ENCODE measurements at places on chromosomes 3 and 15.

DNA sequence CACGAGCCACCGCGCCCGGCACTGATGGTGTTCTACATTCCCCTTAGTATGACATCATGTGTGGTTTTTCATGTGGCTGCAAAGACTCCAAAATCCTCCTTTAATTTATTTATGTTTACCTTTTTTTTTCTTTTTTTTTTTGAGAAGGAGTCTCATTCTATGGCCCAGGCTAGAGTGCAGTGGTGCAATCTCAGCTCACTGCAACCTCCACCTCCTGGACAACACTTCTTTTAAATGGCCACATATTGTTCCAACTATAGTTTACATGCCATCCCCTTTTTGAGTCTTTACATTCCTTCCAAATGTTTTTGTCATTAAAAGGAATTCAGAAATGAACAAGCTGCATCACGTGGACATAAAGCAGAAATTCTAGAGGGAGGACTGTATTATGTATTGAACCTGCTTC is 10.3 kb upstream of the CDV3 start:
- no peak for DNase-seq

DNA sequence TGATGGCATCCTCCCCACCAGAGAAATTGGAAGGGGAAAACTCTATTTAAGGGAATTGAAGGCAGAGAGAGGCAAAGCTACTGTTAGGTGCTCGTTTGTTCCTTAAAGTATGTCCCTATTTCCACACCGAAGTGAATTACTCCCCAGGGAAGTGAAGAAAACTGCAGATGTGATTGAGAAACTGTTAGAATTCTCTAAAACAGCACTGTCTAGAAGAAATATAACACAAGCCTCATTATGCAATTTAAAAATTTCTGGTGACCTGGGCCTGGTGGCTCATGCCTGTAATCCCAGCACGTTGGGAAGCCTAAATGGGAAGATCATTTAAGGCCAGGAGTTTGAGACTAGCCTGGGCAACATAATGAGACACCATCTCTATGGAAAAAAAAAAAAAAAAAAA is 305.0 kb downstream of the SHQ1 start:
- DNase-seq, result no peak

- no peak for DNase-seq
Observed at GRCh38 chr3:153330901-153331300, 168.9 kb downstream of the RAP2B start.

DNA sequence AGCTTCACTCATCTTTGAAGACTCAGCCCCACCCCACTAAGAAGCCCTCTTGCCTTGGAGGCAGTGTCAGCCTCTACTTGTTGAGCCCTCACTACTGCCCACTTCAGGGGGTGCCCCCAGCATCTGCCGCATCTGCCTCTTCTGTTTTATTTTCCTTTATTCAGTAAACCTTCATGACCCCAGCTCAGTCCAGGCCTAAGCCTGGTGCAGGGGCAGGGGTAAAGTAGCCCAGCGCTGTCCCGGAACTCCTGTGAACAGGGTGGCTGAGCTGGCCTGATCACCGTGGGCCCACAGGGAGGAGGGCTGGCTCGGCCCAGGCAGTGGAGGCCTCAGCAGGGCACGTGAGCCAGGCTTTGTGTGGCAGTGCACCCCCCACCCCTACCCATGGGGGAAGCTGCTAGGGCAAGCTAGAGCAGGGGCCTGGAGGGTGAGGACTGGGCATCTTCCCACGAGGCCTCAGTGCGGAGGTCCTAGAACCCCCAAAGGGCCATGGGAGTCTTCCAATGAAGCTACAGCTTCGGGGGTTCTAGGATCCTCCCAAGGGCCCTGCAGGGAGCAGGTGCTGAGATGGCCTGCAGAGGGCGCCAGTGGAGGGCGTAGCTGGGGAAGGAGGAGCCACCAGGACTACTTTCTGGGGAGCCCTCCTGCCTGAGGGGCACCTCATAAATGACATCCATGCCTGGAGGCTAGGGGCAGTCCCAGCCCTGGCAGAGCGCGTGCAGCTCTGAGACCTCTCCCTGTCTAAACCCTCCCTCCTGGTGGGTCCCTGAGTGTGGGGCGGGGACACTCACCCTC is 36.0 kb downstream of the TSPAN3 start:
- no peak for DNase-seq

DNA sequence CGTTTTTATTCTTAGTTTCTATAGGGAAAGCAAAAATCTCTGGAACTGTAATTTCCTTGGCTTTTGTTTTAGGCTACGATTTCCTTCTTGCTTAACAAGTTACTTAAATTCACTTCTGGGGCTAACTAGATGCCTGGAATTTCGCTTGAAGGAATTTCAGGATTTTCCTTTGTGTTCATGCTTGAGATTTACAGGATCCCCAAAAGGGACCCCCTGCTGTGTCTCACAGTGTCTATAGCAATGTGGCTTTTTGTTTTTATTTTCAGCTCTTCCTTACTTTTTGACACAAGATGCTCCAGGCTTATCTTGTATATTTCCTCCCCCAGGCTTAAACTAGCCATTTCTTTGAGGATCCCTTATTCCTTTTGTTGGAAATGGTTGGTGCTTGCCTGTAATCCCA is 95.5 kb upstream of the DPPA4 start:
- no peak for DNase-seq

GRCh38 chr3:81816473-81817250 is 55.2 kb upstream of the GBE1 start:
- DNase-seq, result no peak

- DNase-seq, result no peak
Observed at GRCh38 chr15:96311256-96311955, 19.1 kb upstream of the NR2F2 start.

DNA sequence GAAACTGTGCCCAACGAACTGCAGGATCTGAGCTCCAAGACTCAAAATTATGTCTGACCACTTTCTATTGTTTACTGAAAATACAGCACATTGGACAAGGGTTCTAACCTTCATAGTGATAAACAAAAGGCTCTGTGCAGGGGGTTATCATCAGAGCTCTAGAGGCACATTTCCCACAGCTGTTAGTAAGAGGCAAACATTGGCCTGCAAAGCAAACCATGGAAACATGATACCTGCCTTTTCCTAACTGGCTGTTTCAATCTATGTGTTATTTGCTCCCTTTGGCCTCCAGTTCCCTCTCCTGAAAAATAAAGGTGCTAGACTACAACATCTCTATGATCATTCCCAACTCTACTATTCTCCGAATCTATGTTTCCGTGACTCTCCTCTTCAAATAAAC is 159.7 kb upstream of the ARHGEF26 start:
- no peak for DNase-seq

DNA sequence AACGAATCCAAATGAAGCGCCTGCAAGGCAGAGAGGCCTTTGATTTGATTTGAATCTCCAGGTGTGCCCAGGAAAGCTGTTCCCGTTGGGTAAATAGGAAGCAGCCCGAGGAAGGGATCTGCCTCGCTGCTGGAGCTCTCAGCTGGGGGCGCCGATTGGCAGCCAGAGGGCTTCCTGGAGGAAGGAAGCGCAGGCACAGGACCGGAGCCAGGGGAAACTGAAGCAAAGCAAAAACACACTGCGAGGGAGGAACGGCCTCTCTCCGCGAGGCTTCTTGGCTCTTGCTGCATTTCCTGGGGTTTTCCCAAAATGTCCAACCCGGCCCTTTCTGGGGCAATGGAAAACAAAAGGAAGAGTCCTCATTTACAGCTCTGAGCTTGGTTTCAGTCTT is 80.3 kb downstream of the TMEM266 start:
- no peak for DNase-seq

GRCh38 chr3:18349197-18349798 is 75.8 kb downstream of the SATB1 start:
- DNase-seq, result no peak

GRCh38 chr3:186967686-186968085 is 37.4 kb downstream of the ST6GAL1 start:
- no peak for DNase-seq

DNA sequence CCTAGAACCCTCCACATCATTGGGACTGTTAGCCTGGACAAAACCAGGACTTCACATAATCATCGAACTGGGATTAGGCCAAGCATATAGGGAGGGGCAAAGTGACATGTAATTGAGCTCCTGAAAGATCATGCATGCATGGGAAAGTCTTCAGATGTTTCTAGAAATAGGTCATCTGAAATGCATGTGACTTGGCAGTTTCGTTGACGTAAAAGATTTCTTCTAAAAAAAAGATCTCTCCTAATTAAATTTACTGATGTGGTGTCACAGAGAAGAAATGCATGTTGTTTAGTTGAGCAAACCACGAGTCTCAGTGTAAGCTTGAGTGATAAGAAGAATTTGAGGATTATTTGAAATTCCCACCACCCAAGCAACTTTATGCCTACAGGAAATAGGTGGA is 70.0 kb upstream of the LIMD1 start:
- DNase-seq, result no peak

DNA sequence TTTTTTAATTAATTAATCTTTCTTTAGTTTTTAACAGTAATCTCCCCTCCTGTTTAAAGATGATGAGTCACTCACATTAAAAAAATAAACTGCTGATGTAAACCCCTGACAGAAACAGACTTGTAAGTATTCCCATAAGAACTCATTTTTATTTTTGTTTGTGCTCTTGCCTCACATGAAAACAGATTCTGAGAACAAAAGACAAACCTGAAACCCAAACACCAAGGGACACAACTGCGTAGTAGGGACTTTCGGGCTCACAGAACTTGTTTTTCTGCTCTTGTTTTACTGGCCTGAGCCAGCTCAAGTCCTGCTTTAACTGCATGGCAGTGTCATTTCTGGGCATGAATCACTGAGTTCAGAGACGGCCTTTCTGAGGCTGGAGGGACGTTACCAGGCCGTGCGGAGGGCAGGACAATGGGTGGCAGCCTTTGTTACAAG is 600.8 kb downstream of the FOXP1 start:
- peak; percentile 60 for DNase-seq

GRCh38 chr3:43921056-43921648 is 230.4 kb downstream of the ABHD5 start:
- no peak for DNase-seq

DNA sequence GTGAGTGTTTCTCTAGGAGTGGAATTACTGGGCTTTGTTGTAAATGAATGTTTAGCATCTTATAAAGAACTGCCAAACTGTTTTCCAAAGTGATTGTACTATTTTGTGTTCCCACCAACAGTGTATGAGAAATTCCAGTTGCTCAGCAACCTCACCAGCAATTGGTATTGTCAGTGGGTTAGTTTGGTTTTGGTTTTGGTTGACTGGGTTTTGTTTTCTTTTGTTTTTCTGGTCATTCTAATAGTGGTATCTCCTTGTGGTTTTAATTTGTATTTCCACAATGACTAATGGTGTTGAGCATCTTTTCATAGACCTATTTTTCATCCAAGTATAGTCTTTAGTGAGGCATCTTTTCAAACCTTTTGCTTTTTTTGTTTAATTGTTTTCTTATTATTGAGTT is 27.1 kb downstream of the FILIP1L start:
- DNase-seq, result no peak

DNA sequence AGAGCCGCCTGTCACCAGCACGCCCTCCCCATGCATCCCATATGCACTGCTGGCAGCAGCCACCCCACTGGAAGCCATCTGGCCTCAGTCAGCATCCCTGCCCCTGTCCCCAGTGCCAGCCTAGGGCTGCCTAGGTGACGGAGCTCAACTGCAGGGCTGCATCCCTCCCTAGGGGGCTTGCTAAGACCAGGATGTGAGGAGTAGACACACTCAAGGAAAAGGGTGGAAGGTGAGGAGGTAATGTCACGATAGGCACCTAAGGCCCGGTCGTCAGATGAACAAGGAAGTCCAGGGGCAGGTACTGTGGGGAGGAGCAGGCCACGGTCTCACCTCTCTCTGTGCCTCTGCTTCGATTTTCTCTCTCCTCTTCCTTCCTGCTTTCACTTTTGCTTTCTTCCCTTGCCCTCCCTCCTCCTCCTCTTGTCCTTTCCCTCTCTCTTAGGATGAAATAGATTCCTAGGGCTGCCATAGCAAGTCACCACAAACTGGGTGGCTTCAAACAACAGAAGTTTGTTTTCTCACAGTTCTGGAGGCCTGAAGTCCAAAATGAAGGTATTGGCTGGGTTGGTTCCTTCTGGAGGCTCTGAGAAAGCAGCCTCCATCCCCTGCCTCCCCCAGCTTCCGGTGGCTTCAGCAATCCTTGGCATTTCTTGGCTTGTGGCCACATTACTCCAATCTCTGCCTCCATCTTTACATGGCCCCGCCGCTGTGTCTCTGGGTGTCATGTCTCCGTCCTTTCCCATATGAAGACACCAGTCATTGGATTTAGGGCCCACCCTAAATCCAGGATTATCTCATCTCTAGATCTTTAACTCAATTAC is 298.3 kb downstream of the SHQ1 start:
- no peak for DNase-seq

DNA sequence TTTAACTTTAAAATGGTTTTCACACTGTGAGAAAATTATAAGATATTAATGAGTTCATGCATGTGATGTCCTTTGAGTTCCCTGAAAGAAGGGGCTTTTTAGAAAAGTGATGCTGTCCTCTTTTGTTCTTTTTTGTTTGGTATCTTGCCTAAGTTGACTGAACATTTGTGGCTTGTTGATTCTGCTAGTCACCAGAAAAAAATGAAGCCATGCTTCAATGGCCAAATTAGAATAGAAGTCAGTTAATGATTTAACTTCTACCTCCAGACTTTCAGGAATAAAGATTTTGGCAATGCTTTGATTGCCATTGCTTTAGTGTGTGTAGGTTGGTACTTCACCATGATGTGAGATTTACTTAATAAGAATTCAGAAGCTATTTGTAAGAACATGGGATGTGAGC is 260.6 kb upstream of the NECTIN3 start:
- no peak for DNase-seq

DNA sequence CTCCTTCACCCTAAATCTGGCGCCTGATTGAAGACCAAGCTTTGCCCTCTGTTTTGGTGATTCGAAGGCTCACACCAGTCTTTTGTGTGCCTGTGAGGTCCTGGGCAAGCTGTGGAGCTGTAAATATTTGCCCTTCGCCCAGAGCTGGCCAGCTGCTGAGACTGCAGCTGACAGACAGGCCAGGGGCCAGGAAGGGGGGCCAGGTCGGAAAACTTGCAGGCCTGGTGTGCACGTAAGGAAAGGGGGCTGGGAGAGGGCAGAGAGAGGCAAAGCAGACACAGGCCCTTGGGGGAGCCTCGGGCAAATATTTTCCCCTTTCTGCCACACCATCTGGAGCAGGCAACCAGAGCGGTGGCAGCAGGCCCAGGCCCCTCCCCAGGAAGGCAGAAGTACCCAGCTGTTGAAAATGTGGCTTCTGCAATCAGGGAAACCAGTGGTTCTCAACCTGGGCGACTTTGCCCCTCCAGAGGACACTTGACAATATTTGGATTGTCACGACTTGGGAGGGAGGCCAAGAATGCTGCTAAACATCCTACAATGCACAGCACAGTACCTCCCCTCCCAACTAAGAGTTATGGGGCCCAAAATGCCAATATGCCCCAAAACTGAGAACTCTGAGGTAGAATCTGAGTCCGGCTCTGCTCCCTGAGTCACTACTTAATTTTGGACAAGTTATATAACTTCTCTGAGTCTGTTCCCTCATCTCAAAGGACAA is 2.5 kb downstream of the PDZRN3 start:
- DNase-seq, result no peak

- DNase-seq, result no peak
Observed at GRCh38 chr3:186985661-186986364, 55.5 kb downstream of the ST6GAL1 start.

- no peak for DNase-seq
Observed at GRCh38 chr15:93286446-93286845, 197.4 kb upstream of the RGMA start.

GRCh38 chr15:85402195-85402881 is 21.9 kb downstream of the AKAP13 start:
- no peak for DNase-seq

Data from T1000 (cell line).